ENCODE measurements at places on chromosomes 6 and 20. TPM values are rescaled to one million over a fixed set of nuclear protein-coding genes. Genes with fewer than 3 reads are reported as not detected.

DNA sequence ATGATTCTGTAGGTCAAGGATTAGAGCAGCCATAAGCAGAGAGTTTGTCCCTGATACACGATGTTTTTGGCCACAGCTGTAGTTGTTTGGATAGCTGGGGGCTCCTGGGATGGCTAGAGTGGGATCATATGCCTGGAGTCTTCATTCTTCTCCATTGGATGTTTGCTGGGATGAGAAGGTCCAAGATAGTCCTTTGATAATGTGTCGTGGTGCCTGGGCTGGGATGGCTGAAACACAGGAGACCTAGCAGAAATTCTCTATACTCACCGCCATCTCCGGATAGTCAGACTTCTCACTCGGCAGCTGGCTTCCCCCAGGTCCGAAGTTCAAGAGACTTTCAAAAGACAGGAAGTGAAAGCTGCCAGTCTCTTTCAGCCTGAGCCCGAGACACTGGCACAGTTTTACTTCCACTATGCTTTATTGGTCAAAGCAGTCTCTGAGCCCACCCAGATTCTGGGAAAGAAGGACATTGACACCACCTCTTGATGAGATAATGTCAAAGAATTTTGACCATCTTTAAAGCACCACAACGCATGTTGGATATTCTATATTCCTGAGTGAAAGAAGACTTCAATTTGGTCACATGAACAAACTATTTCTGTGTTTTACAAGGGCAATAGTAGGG is 16.0 kb downstream of the MARCKS start:
- no peak overlapping the region for H3K27ac ChIP-seq
- no peaks in the 10 kb centered on the region for H3K27me3 ChIP-seq
- no peaks in the 10 kb centered on the region for H3K36me3 ChIP-seq
- no peak for DNase-seq
- no peak overlapping the region for H3K4me3 ChIP-seq
- no peaks in the 10 kb centered on the region for H3K4me1 ChIP-seq

- H3K4me1 ChIP-seq, result peaks cover 4% of the 10 kb centered on the region
- DNase-seq, result no peak
- no peaks in the 10 kb centered on the region for H3K27me3 ChIP-seq
- no peaks in the 10 kb centered on the region for H3K36me3 ChIP-seq
- H3K4me3 ChIP-seq, result no peak overlapping the region
- no peak overlapping the region for H3K27ac ChIP-seq
These were observed 22.4 kb upstream of the BACH2 start for GRCh38 chr6:90319044-90319443.

DNA sequence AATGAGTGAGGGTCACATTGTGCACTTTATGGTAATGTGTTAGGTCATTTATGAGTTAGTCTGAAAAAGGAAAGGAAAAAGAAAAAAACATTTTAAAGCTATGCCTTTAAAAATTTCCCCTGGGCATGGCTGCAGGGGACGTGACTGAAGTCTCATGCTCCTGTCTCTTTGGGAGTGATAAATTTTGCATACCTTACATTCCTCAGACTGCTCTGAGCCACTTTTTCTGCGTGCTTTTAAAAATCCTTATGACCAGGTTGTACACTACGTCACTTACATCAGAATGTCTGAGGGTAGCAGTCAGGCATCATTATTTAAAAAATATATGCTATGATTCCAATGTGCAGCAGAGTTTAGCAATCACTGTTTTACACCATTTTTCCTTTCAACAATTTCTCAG is 121.2 kb downstream of the RFPL4B start:
- H3K27me3 ChIP-seq, result no peaks in the 10 kb centered on the region
- no peaks in the 10 kb centered on the region for H3K36me3 ChIP-seq
- H3K27ac ChIP-seq, result no peak overlapping the region
- DNase-seq, result no peak
- H3K4me1 ChIP-seq, result no peaks in the 10 kb centered on the region
- H3K4me3 ChIP-seq, result no peak overlapping the region

- H3K36me3 ChIP-seq, result no peaks in the 10 kb centered on the region
- H3K4me3 ChIP-seq, result no peak overlapping the region
- peaks cover 8% of the 10 kb centered on the region for H3K4me1 ChIP-seq
- no peak for DNase-seq
- peaks cover 45% of the 10 kb centered on the region for H3K27me3 ChIP-seq
These were observed 146.7 kb upstream of the AFDN start for GRCh38 chr6:167679790-167680604.

DNA sequence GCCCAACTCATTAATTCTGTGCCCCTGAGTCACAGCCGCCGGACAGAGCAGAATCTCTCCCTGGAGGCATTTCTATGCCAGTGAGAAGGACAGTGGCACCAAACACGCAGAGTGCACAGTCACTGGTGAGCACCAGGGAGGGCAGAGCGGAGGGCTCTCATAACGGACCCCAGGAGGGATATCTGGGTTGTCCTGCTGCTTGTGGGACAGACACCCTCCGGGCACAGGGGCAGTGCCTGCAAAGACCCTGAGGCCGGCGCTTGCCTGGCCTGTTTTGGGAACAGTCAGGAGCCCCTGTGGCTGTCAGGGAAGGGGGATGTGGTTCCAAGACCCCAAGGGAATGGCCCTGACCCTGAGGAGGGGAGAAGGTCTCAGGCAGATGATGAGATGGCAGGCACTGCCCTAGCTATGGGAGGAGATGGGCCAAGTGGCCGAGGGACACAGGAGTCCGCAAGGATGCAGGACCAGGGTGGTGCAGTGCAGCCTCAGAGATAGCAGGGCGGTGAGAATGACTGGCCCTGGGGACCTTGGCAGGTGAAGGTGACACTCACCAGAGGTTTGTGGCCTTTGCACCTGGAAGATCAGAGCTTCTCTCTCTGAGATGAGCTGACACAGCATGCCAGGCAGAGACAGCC is 270.8 kb downstream of the SMOC2 start:
- H3K27me3 ChIP-seq, result no peaks in the 10 kb centered on the region
- no peaks in the 10 kb centered on the region for H3K36me3 ChIP-seq
- no peaks in the 10 kb centered on the region for H3K4me1 ChIP-seq
- no peak overlapping the region for H3K27ac ChIP-seq
- no peak for DNase-seq
- no peak overlapping the region for H3K4me3 ChIP-seq

- no peak for DNase-seq
- H3K4me3 ChIP-seq, result no peak overlapping the region
- H3K36me3 ChIP-seq, result no peaks in the 10 kb centered on the region
- no peaks in the 10 kb centered on the region for H3K4me1 ChIP-seq
- no peak overlapping the region for H3K27ac ChIP-seq
These were observed 198.6 kb downstream of the BACH2 start for GRCh38 chr6:90098001-90098531.

DNA sequence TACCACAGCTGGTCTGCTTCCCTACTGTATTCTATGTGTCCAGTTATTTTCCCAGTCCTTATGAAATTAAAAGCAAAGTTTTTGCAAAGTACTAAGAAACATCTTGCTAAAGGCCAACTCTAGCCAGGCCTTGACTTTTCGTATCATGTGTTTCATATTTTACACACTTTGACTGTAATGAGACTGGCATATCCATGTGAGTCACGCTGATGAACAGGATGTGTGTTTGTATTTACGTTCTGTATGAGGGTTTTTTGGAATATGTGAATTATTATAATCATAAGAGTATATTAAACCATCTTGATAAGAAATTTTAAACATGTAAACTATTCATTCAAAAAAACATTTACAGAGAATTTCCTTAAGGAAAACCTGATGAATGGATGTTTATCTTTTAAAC is 59.7 kb downstream of the EYA4 start:
- H3K36me3 ChIP-seq, result no peaks in the 10 kb centered on the region
- no peaks in the 10 kb centered on the region for H3K4me1 ChIP-seq
- no peak for DNase-seq

GRCh38 chr20:24455081-24455480 is 14.3 kb upstream of the SYNDIG1 start:
- H3K36me3 ChIP-seq, result no peaks in the 10 kb centered on the region
- no peak overlapping the region for H3K4me3 ChIP-seq
- no peaks in the 10 kb centered on the region for H3K4me1 ChIP-seq
- H3K27ac ChIP-seq, result no peak overlapping the region

DNA sequence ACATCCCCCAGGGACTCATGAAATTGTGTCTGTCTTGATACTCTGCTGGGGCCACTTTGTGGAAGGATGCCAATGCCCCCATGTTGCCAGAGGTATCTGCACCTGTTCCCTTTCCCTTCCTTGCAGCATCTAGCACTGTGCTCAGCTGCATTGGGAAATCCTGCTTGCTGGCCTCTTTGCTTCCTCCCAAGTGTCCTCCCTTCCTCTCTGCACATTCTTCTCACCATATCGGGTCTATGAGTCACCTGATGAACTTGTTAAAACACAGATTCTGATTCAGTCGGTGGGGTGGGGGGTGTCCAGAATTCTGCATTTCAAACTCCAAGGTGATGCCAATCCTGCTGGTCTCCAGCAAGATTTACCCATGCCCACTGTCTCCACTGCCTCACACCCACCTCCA is 467.8 kb downstream of the PTPRT start:
- H3K4me1 ChIP-seq, result no peaks in the 10 kb centered on the region
- H3K36me3 ChIP-seq, result no peaks in the 10 kb centered on the region
- no peak for DNase-seq
- H3K27ac ChIP-seq, result no peak overlapping the region
- no peaks in the 10 kb centered on the region for H3K27me3 ChIP-seq

- no peak for DNase-seq
- H3K27me3 ChIP-seq, result peaks cover 52% of the 10 kb centered on the region
- no peaks in the 10 kb centered on the region for H3K36me3 ChIP-seq
These were observed 545.7 kb downstream of the PRKN start for GRCh38 chr6:162181741-162182401.

GRCh38 chr6:113524826-113525225 is 332.3 kb upstream of the MARCKS start:
- H3K4me3 ChIP-seq, result no peak overlapping the region
- no peaks in the 10 kb centered on the region for H3K27me3 ChIP-seq
- H3K4me1 ChIP-seq, result no peaks in the 10 kb centered on the region
- no peak overlapping the region for H3K27ac ChIP-seq
- H3K36me3 ChIP-seq, result no peaks in the 10 kb centered on the region

DNA sequence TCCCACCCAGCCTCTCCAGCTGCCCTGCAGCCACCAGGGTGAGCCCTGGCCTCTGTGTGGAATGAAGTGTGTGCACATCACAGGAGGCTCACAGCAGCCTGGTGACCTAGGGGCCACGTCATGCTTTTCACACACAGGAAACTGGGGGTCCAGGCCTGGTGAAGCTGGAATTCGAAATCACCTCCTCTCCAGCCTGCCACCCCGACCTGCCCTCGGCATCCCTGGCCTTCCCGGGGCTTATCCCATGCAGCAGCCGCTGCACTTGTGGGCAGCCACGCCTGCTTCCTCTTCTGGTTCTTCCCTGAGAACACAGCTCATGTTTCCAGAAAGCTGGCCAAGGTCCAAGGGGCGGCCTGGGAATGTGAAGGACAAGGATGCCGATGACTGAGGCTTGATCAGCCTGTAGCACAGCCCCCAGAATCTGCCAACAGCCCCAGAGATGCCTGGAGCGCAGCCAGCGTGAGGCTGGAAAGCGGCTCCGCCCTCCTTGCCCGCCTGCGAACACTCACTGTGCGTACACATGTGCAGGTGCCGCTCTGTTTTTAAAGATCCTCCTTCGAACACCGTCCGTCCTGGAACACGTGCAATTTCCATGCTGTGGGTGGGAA is 4.2 kb upstream of the NTSR1 start:
- H3K4me1 ChIP-seq, result peaks cover 3% of the 10 kb centered on the region
- H3K27me3 ChIP-seq, result peaks cover 27% of the 10 kb centered on the region
- H3K4me3 ChIP-seq, result no peak overlapping the region

- H3K27me3 ChIP-seq, result no peaks in the 10 kb centered on the region
- H3K36me3 ChIP-seq, result no peaks in the 10 kb centered on the region
- H3K4me3 ChIP-seq, result no peak overlapping the region
- peak; percentile 77 for DNase-seq
- H3K4me1 ChIP-seq, result no peaks in the 10 kb centered on the region
These were observed 73.3 kb downstream of the OTOR start for GRCh38 chr20:16821211-16822089.

The IPCEF1 gene
- 2.7 TPM for total RNA-seq

The CD40 gene
- total RNA-seq, result 21.3 TPM

The CNR1 gene
- 14.3 TPM for total RNA-seq

The ATP9A gene
- total RNA-seq, result 26.7 TPM

The SERINC3 gene
- 83.0 TPM for total RNA-seq
